ENCODE measurements at places on chromosomes 7 and 10.

- peak; percentile 16 for DNase-seq
Observed at GRCh38 chr7:149027611-149028345, 527 bp downstream of the PDIA4 start.

DNA sequence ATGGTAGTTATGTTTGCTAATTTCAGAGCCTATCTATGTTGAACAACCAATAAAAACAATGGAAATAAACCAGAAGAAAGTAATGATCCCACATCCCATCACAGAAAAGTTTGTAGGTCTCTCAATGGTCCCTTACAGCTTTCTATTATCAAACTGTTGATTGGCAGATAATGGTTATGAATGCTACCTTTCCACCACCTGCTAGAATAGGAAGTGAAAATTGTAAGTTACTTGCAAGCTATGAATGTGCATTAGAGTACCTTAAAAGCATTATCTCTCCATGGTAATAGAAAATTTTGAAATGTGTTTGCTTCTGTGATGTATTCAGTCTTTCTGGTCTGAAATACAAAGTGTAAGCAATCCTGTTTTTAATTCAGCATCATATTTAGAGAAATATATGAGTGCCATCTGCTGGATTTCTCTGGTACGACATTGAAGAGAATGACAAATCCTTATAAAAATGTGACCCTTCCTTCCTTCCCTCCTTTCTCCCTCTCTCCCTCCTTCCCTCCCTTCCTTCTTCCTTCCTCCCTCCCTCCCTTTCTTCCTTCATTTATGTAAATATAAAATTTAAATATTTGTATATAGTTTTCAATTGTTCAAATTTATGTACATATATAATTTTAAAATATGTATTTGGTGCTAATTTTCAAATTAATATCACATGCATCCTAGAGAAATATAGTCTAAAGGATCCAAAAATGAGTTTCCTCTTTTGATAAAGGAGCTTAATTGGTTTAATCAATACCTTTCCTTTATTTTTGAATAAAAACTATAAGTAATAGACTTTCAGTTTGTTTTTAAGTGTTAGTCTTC is 41.4 kb upstream of the PNLIPRP3 start:
- DNase-seq = peak; percentile 35

- no peak for DNase-seq
Observed at GRCh38 chr10:10053051-10053450, 964.6 kb upstream of the CELF2 start.

- DNase-seq = no peak
Observed at GRCh38 chr10:118057361-118057760, 10.6 kb upstream of the RAB11FIP2 start.

DNA sequence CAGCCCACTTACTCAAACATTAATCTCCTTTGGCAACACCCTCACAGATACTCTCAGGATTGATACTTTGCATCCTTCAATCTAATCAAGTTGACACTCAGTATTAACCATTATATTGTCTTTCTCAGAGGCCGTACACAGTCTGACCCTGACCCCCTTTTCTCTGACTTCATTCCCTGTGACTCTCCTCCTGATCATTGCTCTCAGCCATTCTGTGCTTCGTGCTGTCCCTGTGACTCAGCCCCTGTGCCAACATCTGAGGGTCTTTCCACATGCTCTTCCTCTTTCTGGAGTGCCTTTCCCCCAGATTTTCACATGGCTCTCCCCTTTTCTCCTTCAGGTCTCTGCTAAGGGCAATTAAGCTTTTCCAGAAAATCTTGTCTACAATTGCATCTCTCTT is 289.0 kb upstream of the PHYHIPL start:
- no peak for DNase-seq

- DNase-seq = no peak
Observed at GRCh38 chr7:42883950-42884349, 27.9 kb downstream of the C7orf25 start.

DNA sequence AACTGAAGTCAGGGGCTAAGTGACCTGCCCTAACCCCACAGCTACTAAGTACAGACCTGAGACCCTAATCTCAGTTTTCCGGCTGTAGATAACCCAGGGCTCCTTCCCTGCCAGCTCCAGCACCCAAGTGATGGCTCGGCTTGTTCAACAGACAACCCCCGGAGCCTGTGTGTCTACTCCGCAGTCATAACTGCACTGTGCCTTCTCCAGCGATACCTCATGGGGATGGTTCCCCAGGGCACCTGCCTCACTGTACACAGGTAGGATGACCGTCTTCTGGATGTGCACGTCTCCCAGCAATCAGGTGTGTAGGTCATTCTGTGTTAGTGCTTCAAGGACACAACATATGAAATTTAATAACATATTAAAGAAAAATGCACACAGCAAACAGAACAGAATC is 37.1 kb downstream of the CPXM2 start:
- DNase-seq = no peak

DNA sequence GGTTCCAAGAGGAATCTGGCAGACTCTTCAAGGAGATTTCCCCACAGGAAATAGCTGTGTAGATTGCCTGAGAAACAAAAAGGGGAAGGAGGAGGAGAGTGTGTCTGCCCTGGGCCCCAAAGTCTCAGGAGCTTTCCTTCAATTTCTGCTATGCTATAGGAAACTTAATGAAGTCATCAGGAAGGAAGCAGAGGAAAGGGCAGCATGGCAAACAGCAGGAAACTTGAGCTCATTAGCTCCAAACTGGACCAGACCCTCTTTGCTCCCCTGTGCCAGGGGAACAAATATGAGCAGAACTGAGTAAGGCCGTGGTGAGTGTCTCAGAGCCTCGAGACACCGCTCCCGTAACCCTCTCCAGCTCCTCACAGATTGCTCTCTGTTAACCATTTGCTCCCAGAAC is 4.8 kb upstream of the KCNIP2 start:
- peak; percentile 57 for DNase-seq

- DNase-seq = no peak
Observed at GRCh38 chr7:40057292-40057691, 77.1 kb downstream of the MPLKIP start.

- DNase-seq = no peak
Observed at GRCh38 chr10:16030562-16030961, 170.3 kb upstream of the MINDY3 start.

GRCh38 chr10:131617113-131617858 is 283.5 kb upstream of the PPP2R2D start:
- no peak for DNase-seq

GRCh38 chr7:155206318-155207020 is 91.2 kb upstream of the INSIG1 start:
- peak; percentile 95 for DNase-seq

DNA sequence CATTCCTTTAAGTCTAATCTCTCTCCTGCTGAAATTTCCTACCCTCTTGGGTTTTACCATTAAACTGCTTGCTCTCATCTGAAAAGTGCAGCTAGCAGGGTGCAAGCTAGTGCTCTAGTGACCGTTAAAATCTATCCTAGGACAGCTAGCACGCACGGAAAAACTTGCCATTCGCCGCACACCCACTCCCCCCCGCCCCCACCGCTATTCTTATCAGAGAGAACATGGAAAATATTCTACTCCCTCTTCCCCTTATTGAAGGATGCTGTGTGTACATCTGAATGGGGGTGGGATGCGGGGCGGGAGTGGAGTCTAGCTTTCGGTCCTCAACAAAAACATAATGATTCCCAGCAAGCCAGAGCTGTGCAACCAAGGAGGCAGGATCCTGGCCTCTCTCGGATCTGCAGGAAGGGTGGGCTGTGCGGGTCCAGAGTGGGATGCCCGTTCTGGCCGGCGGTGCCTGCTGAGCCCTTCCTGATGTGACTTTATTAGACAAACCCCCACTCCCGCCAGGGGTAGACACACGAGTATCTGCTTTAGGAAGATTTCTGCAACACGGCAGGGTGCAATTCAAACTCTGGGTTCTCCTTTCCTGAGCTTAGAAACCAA is 1.1 kb upstream of the ADRA2A start:
- DNase-seq = no peak

GRCh38 chr7:129707910-129708499 is 96.5 kb downstream of the NRF1 start:
- DNase-seq = no peak

DNA sequence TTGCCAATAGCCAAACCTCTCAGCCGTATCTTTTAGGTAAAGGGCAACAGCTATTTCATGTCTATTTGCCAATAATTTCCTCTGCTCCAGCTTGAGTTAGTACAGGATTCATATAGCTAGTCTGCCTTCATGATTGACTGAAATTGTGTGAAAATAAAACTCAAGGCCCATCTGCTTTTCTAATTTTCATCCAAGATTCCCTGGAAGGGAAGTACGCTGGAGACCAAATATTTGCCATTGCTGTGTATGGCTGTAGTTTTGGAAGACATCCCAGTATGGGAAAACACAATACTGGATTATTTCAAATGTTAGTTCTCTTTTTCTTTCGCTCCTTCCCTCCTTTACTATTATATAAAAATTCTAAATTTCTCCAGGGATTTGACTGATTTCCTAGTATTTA is 652.4 kb downstream of the CNTNAP2 start:
- DNase-seq = no peak

DNA sequence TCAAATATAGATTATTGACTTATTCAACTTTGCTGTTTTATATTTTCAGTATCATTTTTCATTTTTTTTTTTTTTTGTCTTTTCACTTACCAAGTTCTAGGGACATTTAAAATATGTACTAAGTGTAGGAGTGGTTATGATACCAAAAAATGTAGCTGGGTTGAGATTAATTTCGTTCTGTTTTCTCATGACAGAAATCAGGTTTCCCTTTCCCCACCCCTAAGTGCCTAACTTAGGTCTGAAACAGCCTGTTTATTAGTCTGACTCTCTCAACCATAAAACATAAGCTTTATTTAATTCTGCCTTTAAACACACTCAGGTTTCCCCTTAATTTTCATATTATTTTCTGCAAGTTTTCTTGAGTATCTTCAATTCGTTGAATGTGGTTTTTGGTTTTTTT is 22.1 kb downstream of the TMEM106B start:
- no peak for DNase-seq

GRCh38 chr10:126423732-126424491 is 35.6 kb upstream of the ADAM12 start:
- DNase-seq = no peak

DNA sequence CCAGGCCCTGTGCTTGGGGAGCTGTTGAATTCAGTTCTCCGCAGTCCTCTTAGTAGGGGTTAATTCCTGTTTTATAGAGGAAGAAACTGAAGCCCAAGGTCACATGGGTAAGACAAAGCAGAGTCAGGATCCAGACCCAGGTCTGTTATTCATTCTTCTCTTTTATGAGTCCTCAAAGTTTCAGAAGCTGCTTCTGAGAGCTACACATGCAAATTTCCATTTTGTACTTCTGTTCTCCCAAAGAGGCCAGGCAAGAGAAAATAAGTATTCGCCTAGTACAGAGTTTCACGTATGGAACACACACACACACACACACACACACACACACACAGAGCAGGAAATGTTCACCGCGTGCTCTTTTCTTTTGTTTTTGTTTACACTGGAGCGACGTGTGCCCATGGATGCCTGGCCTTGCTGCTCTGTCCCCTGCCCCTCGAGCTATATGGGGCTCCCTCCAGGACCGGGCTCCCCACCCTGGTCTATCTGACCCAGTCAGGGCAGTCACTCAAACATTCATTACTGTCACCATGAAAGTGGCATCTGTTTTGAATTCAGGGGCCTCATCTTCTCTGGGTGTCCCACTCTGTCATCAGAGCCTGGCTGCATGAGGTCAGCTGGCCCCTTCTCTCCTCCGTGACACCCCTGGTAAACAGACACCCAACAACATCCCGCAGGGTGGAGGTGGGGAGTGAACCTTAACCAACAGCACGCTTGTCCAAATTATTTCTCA is 84.4 kb downstream of the TNS3 start:
- DNase-seq = peak; percentile 90

DNA sequence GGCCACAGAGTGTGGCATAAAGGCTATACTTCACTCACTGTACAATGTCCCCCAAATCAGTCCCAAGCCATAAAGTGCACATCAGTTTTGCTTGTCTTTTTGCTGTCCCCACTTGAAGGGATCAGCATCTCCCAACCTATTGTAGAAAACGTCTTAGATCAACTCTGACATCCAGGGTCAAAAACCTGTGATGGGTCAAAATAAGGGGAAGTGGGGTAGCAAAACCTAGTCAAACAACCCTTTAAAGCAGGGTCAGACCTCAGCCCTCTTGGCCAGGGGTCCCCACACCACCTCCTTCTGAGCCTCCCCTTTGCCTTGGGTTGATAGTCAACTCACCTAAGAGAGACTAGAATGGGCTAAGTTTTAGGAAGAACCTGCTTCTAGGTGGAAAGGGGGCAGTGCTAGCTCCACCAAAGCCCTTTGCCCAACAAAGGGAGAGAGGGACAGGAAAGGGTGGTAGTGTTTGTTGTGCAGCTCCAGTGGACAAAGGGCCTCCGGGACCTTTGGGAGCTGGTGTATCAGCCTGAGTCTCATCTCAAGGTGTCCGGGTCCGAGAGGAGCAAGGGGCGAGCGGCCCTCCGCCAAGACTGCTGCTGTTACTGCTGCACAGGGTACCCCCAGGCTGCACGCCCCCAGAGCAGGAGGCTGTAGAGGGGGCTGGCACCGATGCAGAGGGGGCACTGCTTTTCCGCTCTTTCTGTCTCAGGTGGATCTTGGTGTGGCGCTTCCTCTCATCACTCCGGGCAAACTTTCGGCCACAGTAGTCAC is 3.3 kb downstream of the EGR2 start:
- no peak for DNase-seq

DNA sequence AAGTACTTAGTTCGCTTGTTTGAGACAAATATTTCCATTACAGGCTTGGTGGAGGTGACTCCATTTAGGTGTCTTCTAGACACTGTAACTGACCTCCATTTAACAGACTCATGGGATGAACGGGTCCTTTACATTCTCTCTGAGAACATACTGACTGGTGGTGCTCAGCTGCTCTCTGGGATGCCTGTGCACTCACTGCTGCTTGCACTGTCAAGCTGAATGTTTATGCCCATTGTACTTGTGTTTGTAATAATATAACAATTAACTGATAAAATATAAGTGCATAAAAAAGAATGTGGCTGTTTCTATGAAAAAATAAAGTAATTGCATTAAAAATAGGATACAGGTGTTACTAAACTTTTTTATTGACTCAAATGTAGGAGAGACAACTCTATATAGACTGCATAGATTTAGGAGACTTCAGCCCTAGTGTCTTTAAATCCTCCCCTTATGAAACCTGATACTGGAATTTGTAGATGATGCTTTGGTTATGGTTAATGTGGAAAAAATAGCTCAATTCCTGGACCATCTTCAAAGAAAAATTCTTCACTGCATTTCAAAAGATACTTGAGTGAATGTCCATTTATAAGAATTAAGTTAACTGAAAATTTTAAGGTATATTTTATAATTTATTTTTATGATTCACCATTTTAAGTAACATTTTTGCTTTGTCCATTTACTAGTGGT is 85.4 kb downstream of the CDK14 start:
- DNase-seq = no peak

All from suppressor macrophage treated with lipopolysaccharide for 4 hours (primary cell).